Stimulated activated CD4-positive, alpha-beta T cell treated with anti-CD3 and anti-CD28 coated beads, Interleukin-15, amount 100 ng/mL, for 48 hours (primary cell): ENCODE measurements at places on chromosomes 2 and 18.
A peak's percentile ranks its signal among the peaks of the same experiment; 100 is the strongest.

DNA sequence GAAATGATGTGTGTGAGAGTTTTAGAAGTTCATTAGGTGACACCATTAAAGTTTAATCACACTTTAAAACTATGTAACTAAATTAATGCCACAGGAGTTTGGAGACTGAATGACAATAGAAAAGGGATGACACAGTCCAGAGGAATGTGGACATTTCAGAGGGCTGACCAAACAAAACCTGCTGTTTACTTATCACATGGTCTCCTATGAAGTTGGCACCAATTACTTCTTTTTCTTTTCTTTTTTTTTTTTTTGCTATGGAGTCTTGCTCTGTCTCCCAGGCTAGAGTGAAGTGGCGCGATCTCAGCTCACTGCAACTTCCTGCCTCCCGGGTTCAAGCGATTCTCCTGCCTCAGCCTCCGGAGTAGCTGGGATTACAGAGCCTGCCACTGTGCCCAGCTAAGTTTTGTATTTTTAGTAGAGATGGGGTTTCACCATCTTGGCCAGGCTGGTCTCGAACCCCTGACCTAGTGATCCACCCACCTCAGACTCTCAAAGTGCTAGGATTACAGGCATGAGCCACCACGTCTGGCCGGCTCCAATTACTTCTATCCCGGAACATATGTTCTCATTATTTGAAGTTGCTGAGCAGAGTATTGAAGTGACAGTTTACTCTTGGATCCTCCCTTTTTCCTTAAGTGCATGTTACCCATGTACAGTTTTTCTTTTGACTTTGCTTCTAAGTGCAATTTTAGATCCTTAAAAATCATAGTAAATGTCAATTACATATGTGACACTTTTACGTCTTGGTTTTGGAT lies 4.3 kb downstream of the AGPS start:
- no peak for DNase-seq

DNA sequence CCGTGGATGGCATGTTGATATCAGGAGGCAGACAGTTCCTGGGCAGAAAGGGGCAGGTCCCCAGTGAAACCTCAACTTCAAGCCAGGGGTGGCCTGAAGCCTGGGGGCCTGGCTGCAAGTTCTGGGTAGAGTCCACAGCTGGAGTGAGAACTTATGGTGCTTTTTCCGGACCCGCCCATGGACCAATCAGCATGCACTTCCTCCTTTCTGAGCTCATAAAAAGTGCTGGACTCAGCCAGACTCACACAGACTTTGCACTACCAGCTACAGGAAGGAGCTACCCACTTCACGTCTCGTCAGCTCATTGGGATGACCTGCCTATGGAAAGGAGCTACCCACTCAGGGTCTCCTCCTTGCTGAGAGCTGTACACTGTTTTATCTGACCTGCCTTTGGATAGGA lies 183.1 kb upstream of the MC4R start:
- no peak for DNase-seq

- no peak for DNase-seq
These were observed 102.4 kb upstream of the DCC start for GRCh38 chr18:52237551-52237950.

DNA sequence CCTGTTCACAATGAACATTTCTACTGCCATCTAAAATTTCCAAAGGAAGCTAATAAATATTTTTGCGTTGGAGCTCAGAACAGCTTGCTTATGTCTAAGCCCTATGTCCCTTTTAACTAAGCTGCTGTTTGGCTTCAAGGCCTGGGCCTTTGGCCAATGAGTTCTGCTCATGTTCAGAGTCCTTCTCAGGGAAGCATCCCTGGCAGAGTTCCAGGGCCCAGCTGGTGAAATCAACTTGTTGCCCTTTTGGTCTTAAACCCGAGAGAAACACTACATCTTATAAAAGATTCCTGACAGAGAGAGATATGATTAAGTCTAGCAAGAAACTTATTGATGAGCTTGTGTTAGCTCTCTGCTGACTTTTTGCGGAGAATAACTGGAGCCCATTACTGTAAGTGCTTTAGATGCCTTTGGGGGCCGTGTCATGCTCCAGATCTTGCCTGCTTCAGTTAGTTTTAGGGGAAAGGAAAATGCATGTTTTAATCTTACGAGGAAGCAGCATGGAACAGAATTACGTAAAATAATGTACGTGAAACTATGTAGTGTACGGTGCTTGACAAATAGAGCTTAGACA lies 102.5 kb upstream of the NOSTRIN start:
- no peak for DNase-seq

DNA sequence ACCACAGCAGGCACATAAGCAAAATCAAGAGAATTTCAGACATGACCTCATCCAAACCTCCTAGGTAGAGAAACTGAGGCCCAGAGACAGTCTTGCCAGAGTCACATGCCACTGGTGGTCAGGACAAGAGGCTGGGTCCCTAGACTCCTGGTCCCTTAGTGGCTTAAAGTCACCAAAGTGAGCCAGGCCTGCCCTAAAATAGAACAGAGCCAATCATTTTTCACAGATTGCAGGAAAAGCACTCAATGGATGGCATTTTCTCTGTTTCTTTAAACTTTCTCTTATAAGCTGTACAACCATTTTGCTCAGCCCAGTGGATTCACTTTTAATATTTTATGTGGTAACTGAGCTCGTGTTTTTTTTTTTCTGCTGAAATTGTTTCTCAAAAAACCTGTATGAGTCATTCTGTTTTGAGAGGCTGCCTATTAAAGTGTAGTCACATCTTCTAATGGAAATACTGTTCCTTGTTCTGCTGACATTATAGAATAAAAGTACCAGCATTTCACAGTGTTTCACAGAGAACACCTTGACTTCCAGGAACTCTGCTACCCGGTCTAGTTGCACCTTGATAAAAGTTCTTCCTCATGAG lies 29.6 kb downstream of the STEAP3 start:
- no peak for DNase-seq

GRCh38 chr2:147182260-147182659 lies 662.6 kb upstream of the ACVR2A start:
- DNase-seq: peak; percentile 42

GRCh38 chr2:120245520-120246332 lies 6.9 kb upstream of the RALB start:
- no peak for DNase-seq

GRCh38 chr2:209970711-209971110 lies 31.7 kb upstream of the RPE start:
- no peak for DNase-seq

GRCh38 chr2:3513026-3513810 lies 6.1 kb downstream of the ADI1 start:
- DNase-seq: no peak

DNA sequence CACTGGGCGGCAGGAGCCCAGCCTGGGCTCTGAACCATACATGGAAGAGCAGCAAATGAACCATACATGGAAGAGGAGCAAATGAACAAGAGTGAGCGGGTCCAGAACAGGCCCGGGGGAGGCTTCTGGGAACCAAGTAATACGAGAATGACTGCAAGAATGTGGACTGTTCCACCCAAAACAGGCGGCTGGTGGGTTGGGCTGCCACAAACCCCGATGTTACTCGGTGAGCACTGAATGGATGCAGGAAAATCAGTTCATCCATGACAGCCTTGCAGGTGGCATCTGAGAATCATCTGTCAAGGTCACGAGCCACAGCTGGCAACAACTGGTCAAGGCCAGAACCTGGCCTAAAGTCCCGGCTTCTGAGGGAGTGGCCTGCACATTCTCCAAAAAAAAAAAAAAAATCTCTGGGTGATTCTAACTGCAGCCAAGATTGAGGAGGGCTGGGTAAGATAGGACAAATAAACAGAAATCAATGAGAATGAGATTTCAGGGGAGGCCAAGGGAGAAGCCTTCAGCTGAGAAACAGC lies 106.1 kb downstream of the ZNF516 start:
- no peak for DNase-seq

- DNase-seq: no peak
These were observed 249.7 kb upstream of the NCKAP5 start for GRCh38 chr2:133817680-133818566.

GRCh38 chr2:178246696-178247095 lies 52.4 kb downstream of the OSBPL6 start:
- no peak for DNase-seq

DNA sequence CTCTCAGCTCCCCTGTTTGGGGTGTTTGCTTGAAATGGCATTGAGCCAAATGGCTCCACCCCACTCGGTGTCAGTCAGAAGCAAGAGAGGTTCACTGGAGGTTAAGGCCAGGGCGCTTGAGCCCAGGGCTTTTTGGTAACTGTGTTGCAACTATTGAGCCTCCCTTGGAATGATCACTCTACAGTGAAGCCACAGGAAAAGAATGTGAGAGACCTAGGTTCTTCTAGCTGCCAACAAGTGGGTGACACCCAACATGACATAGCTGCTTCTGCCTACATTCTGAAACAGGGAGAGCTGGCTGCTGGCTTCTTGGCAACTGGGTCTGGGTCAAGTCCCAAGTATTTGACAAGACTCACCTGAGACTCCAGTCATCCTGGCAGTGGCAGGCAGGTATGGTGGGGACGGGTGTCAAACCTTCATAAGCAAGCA lies 7.1 kb upstream of the GRHL1 start:
- no peak for DNase-seq

- no peak for DNase-seq
These were observed 1162.7 kb upstream of the ZEB2 start for GRCh38 chr2:145682546-145683157.

DNA sequence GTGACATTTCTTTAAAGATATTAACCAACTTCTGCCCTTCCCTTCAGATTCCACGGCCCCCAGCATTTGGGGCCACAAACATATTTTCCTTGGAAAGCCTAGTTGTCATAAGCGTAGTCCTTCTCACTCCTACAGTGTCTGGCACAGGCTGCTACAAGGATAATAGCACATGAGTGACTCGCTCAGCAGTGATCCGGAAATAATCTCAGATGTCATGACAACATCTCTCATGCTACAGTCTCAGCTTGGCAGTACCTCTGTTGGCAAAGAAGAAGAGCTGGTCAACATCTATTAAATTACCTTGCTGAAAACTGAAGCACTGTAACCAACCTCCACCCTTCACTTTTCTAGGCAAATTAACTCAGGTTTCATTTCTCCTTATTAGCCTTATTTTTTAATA lies 351.7 kb downstream of the RAD51AP2 start:
- DNase-seq: no peak

DNA sequence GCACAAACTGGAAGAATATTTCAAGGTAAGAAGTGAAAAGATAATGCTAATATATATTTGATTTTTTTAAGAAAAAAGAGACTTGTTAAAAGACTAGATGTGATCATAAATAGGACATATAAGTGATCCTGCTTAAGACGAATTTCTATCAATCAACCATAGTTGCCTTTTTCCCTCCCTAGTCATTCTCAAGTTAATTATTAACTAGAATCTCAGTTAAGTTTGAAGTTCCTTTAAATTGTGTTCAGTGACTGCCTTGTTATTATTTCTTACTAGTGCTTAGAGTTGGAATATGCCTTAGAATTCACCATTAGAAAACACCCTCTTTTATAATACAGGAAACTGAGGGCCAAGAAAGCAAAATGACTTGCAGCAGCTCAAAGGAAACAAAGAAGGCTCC lies 141.5 kb upstream of the SP5 start:
- DNase-seq: no peak

DNA sequence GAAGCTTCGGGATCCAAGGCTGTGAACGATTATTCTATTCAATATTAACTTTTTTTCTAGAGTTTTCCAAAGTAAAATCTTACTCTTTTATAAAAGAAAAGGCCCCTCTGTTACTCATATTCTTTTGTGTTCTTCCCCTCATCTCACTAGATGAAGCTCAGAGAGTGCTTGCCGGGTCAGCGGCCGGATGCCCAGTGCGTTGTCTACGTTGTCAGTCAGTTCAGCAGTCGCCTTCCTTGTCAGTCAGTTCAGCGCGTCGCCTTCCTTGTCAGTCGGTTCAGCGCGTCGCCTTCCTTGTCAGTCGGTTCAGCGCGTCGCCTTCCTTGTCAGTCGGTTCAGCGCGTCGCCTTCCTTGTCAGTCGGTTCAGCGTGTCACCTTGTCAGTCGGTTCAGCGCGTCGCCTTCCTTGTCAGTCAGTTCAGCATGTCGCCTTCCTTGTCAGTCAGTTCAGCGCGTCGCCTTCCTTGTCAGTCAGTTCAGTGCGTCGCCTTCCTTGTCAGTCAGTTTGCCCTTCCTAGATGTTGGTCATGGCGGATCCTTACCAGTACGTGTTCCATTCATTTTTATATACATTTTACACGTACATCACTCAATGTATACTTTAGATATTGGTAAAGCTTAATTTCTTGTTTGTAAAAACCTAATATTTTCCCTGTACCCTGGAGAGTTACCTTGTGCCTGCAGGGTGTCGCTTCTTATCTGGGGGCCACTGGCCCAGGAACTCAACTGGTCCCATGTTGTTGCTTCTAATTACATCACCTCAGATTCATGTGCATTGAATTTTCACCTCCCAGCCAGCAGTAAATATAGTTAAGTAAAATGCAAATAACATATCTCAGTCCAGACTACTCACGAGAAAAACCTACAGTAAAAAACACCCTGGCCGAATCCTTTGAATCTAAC lies 206.9 kb downstream of the ASB1 start:
- DNase-seq: no peak

DNA sequence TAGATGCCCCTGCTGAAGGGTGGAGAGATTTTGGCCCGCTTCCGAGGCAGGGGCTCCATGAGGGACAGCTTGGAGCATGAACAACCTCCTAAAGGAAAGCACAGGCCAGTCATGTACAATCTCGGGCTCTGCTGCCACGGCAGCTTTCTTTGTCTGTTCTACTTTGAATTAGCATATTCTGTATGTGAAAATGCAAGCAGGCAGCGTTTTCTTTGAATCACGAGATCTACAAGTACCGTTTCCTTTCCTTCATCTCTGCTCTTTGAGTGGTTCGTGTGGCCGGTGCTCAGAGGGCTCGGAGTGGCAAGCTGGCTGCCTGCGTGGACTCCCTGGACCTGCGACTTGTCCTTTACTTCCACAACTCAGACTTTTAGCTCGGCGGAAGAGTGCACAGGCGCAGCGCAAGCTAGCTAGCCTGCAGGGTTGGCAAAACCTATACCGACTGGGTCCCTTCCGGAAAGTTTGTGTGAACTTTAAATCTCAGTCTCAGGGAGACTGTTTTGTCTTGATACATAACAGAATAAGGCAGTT lies 6.9 kb downstream of the TWIST2 start:
- no peak for DNase-seq

DNA sequence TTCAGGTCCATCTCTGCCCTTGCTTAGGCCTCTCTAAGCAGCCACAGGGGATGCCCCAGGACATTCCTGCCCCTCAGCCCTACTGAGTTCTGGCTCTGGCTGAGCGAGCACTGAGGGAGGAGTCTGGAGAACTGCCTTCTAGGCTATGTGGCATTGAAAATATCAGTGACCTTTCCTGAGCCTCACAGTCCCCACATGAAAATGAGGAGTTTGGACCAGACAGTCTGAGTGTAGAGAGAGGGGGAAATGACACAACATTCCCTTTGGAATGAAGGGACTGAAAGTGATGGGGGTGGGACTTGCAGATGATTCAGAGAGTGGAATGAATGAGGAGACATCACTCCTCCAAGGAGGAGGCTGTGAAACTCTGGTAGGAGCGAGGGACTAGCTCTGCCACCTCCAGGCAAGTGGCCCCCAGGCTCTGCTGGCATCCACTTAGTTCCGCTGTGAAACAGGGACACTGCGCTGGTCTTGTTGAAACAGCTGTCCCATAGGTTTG lies 8.0 kb downstream of the TNS1 start:
- DNase-seq: no peak

- no peak for DNase-seq
These were observed 238.2 kb downstream of the GCA start for GRCh38 chr2:162581959-162582798.
